Activated CD4-positive, alpha-beta T cell treated with anti-CD3 and anti-CD28 coated beads for 1 hour (primary cell): ENCODE measurements at places on chromosomes 12 and 14.

- no peak for DNase-seq
Observed at GRCh38 chr12:26058818-26059217, 66.0 kb downstream of the BHLHE41 start.

GRCh38 chr12:570435-570920, 92.8 kb downstream of the NINJ2 start:
- no peak for DNase-seq

GRCh38 chr12:119115296-119115905, 63.3 kb upstream of the HSPB8 start:
- no peak for DNase-seq

- no peak for DNase-seq
Observed at GRCh38 chr14:70713096-70713495, 71.4 kb downstream of the TTC9 start.

- DNase-seq = no peak
Observed at GRCh38 chr14:70803321-70804310, 5.7 kb downstream of the MAP3K9 start.

GRCh38 chr12:12265571-12266388, 1.1 kb downstream of the LRP6 start:
- no peak for DNase-seq

GRCh38 chr12:115049614-115050013, 365.6 kb upstream of the TBX3 start:
- no peak for DNase-seq

- DNase-seq = no peak
Observed at GRCh38 chr12:117118838-117119591, 19.8 kb upstream of the TESC start.

GRCh38 chr14:95102680-95103044, 54.7 kb downstream of the DICER1 start:
- no peak for DNase-seq

DNA sequence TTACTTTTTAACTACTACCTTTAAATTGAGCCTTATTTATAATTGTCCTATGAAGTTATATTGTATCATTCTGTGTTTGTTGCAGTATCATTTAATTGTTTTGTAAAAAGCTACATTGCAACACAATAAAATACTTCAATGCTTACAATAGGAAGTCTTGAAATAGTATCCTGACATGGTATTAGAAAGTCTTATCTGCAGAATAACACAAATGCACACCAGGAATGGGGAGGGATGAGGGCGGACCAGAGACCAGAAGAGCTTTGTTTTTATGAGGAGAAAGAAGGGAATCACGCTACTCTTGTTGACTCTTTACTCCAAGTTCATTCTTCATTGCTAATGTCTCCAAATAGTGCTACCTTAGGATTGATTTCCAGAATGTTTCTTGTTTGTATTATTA, 120.2 kb downstream of the MON2 start:
- no peak for DNase-seq

DNA sequence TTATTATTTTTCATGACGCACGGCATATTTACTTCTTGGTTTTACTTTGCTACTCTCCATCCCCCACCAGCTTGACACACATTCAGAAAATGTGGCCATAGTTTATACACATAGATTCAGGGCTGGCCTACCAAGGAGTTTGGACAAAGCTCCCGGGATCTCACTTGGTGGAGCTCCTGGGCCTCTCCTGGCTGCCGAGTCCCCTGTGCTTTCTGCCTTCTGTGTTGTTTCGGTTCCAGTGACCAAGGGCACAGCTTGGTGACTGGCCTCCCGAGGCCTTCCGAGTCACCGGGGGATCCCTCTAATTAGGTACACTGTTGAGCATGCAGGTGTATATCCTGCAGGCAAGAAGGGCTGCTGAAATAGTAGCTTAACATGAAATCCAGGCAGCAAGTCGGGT, 63.5 kb downstream of the RGS6 start:
- DNase-seq = no peak

- no peak for DNase-seq
Observed at GRCh38 chr12:101966496-101966895, 89.1 kb downstream of the DRAM1 start.

- no peak for DNase-seq
Observed at GRCh38 chr12:4215229-4216186, 58.1 kb upstream of the CCND2 start.

DNA sequence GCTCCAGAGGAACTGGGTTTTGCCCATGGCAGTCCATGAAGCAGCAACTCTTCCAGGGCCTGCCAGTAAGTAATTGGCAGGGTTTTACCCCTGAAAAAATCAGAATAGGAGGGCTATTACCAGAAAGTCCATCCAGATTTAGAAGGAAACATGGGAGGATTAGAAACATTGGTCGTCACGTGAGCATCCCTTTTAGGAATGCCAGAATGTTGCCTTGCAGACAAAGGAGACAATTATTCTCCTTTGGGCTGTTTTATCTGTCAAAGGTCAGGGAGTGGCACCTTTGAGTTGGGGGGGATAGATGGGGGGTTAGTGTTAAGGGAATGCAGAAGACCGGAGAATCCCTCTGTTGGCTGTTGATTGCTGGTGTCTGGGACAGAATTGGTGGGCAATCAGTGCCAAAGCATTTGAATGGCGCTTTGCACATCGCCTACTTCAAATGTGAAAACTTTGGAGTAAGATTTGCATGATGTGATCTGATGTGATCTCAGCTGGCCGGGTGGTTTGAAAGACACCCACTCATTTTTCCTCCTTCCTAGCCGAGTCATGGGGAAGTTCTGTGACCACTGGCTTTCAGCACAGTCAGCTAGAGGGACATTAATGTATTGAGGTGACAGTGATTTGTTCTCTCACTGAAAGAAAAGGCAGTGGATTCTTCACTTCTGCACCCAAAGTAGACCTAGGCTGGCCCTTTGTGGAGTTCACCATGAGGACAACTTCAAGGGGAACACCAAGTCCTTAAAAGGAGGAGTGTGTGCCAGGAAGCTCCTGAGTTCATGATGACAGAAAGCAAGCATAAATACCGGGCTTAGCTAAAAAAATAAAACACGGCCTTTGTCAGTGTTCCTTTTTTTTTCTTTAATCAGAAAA, 31.4 kb downstream of the FLVCR2 start:
- no peak for DNase-seq

DNA sequence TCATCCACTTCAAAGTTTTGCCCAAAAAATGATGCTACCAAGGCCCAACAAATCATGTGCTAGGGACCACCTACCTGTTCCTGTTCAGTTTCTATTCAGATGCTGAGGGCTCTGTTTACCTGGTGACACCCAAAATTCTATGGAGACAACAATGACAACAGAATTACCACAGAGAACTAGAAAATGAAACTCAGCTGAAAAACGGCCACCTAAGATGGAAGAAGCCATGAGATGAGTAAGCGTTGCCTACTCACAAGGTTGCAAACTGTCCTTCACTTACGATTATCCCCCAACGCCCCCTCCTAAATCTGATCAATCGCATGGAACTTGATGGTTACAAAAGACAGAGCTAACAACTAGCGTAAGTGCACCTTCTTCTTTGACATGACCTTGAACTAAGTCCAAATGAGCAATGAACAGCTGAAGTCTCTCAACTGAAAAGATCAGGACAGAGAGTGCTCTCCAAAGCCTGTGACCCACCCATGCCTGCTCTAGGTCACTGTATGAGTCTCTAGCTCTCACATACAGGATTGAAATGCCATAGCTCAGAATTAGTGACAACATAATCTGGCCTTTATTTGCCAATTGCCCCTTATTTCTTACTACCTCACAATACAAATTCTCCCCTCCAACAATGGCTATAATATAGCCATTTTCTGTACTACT, at the start of gene RNASE11:
RNASE11 (minus strand) TSS at position 513 of the 666 bp plus-strand sequence.
- no peak for DNase-seq

DNA sequence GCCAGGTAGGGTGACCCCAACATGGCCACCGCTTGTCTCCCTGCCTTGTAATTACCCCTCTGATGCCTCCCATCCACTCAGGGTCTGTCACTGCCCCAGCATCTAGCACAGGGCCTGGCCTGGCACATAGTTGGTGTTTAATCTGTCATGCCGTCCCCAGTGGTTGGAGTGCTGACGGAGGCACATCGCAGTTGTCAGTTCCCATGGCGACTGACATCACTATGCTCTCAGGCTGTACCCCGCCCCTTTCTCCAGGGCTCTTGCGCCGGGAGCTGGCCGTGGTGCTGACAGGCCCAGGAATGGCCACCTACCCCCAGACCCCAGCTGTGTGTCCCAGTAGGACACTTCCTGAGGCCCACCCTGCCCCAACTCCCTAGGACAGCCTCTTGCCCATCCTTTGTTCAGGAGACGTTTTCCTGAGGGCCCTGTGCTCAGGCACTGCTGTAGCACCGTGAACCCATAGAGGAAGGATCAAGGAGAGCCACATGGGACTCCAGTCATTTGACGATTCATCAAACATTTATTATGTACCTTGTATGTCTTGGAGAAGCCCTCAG, 23.0 kb downstream of the FAM222A start:
- no peak for DNase-seq

- no peak for DNase-seq
Observed at GRCh38 chr12:108459149-108459548, 55.9 kb upstream of the FICD start.

DNA sequence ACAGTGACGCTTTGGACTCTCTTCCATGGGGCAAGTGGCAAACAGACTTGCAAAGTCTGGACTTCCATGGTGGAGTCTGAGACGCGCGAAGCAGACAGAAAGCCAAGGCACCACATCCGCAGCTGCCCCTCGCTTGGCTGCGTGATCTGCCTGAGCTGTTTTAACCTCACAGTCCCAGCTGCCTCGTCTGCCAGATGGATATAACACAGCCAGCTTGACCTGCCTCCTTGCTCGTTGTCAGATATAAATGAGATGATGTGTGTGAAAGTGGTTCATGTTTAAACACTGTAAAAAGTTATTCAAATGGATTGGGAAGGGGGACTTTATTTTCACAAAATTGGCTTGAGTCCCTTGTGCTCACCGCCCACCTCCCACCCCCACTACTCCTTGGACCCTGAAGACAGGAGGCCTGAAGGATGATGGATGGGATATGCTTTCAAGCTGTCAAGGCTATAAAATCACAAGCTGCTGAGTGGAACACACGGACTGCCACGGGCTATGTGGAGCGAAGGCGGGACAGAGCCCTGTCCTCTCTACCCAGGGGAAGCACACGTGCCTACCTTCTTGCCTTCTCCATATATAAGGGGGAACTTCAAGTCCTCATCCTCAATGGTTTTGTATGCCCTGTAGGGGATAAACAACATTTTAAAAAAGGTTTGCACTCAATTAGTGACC, 226.9 kb downstream of the MON2 start:
- no peak for DNase-seq

DNA sequence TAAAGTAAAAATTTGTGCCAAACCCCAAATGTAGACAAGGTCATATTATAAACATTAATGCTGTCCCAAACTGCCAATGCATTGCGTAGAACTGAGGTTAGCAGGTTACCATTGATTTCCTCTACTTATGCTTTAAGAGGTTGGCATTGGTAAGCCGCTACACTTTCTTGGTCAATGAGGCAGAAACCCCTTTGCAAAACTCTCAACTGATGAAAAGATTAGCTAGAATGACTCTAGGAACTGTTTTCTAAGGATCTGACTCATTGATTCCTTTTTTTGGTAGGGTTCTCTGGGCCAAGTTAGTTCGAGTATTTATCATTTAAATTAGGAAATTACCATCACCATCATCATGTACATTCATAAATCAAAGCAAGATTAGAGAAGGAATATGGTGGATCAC, 44.6 kb downstream of the HMGA2 start:
- no peak for DNase-seq

DNA sequence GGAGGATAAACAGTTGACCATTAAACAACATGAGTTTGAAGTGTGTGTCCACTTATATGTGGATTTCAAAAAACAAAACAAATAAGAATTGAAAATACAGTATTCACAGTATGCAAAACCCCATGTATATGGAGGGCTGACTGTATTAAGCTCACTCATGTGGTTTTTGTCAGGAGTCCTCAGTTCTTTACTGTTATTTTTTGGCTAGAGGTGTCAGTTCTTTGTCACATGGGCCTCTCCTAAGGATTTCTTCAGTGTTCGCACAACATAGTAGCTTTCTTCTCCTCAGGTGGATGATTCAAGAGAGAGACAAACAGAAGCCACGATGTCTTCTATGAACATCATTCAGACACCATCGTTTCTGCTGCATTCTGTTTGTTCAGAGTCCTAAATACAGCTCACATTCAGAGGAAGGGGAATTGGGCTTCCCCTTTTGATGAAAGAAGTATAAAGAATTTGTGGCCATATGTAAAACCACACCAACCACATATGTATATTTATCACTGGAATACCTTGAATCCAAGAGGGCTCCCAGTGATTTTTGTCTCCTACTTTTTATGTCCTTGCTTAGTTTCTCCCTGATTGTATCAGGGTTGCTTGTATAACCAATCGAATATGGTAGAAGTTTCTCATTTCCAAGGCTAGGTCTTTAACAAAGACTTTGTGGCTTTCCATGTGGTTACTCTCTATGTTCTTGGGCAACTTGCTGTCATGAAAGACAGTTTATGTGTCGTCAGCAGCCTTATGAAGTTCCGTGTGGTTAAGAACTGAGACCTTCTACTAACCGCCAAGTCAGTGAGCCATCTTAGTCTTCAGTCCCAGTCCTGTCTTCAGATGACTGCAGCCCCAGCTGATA, 18.9 kb downstream of the MNAT1 start:
- peak; percentile 11 for DNase-seq

- DNase-seq = no peak
Observed at GRCh38 chr12:100666588-100666987, 93.1 kb downstream of the GAS2L3 start.

DNA sequence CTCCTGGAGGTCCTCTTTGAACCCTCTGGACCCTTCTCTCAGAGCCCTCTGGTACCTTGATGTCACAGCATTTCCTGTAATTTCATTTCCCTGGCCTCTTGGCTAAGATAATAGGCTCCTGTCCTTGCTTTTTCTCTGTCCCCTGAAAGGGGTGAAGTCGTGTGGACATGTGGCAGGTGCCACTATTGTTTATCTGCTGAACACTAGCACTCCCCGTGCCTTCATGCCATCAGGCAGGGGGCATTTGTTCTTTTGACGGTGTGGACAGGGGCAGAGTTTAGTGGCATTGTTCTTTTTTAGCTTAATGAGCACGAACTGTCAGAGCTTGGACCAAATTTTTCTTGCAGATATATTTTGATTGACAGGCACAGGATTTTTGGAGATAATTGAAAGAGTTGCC, 166.0 kb downstream of the RGS6 start:
- no peak for DNase-seq

GRCh38 chr14:102094101-102094500, 7.3 kb upstream of the HSP90AA1 start:
- DNase-seq = no peak

- DNase-seq = no peak
Observed at GRCh38 chr12:93427779-93428564, 13.8 kb downstream of the UBE2N start.

GRCh38 chr12:24955389-24955788, 6.5 kb upstream of the BCAT1 start:
- DNase-seq = no peak

- DNase-seq = no peak
Observed at GRCh38 chr12:100539202-100539601, 34.3 kb upstream of the GAS2L3 start.
